ENCODE measurements at places on chromosomes 7 and 10.

- no peak for DNase-seq
Observed at GRCh38 chr10:57663401-57663800, 604.3 kb downstream of the IPMK start.

DNA sequence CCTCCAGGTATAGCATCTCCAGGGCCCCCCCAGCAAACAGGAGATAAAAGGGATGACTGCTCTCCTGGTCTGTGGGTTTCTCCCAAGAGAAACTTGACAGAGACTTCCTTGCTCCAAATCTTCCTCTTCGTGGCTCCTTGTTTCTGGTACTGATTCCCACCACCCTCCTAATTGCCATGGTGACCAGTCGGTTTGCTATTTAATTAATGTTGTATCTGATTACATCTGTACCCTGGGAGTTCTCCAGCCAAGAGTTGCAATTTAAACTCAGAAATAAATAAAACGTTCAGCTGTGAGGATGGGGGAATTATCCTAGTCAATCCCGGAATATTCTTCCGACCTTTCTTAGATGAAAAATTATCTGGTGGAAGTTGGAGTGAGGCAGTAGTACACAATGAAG lies 264.7 kb downstream of the PAXIP1 start:
- DNase-seq, result no peak

- DNase-seq, result no peak
Observed at GRCh38 chr7:25171071-25171470, 46.0 kb upstream of the CYCS start.

GRCh38 chr7:25853314-25853713 lies 298.7 kb upstream of the NFE2L3 start:
- DNase-seq, result no peak

DNA sequence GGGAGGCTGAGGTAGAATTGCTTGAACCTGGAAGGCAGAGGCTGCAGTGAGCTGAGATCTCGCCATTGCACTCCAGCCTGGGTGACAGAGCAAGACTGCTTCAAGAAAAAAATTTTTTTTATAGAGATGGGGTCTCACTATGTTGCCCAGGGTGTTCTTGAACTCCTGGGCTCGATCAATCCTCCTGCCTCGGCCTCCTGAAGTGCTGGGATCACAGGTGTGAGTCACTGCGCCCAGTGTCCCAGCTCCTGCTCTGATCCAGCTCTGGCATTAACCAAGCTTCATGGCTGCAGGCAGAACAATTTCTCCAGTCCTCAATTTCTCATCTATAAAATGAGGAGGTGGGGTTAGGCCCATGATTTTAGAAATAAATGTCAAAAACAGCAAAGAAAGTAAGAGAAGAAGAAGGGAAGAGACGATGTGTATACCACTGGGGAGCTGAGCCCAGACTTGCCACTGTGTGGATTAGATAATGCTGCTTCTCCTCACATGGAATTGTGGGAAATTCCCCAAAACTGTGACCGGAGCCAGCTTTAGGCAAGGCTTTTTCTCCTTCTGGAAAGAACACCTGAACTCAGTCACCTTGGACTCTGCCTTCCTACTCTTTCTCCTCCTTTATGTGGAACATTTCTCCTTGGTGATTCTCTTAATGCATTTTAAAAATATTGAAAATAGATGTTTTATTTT lies 25.5 kb downstream of the IL15RA start:
- no peak for DNase-seq

- DNase-seq, result no peak
Observed at GRCh38 chr10:115941361-115941771, 331.6 kb downstream of the GFRA1 start.

GRCh38 chr10:24340883-24341282 lies 131.9 kb downstream of the KIAA1217 start:
- no peak for DNase-seq

- no peak for DNase-seq
Observed at GRCh38 chr7:6092953-6093354, 61.8 kb downstream of the ANKRD61 start.

DNA sequence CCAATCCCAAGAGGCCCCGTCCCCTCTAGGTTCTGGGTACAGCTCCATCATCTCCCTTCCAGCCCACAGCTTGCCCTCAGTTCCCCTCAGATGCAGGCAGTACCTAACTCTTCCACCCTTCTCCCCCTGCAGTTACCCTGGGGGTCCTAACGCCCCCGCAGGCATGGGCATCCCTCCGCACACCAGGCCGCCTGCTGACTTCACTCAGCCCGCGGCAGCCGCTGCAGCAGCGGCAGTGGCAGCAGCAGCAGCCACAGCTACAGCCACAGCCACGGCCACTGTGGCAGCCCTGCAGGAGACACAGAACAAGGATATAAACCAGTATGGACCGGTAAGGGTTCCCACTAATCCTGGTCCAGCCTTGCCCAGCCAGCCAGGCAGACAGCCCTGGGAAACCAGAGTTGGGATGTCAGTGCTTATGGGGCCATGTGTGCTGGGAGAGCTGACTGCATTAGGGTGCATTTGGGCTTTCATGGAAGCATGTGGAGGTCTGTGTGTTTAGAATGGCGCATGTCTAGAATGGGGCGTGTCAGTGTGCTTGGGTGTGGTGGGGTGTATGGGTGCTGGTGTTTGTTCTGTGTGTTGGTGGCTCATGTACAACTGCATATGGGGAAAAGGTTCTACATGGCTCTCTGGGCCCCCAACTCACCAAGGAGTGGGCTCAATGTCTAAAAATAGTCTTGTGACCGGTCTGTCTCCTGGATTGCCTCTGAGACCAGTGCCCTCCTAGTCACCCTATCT lies 55.1 kb upstream of the PPIF start:
- DNase-seq, result no peak

DNA sequence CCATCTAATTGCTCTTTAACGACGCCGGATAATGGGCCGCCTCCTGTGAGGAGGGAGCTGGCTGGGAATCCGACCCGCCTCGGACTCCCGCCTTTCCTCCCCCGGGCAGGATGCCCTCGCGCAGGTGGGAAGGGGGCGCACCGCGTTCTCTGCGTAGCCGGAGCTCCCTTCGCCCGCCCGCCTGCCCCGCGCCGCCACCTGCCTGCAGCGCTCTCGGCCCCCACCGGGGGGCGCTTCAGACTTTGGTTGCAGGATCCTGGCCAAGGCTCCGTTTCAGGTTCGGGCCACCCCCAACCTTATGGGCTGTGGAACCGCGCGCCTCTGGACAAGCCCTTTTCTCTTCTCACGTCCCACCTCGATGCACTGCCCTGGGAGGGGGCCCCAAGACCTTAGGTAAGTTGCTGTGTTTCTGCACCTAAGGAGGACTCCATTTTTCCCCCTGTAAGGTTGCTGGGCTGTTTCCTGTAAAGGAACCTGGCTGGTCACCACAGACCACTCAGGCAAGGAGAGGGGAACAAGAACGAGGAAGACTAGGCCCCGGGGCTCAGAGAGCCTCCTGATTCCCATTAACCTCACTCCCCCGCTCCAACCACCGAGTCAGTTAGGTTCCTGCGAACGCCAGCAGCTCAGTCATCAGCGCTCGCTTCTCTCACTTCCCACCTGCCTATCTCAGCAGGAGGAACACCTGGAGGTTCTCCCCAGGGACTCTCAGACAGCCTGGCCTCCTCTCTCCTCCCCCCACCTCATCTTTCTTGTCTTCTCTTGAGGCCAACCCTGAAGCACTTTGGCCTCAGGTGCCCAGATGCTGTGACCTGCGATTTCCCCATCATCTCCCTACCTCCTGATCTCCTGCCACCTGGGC lies 11.3 kb upstream of the KAZALD1 start:
- no peak for DNase-seq

Data from skeletal muscle cell (primary cell).